GM23338 (cell line): ENCODE measurements at places on chromosomes 1 and 21.

GRCh38 chr21:16504766-16505165 lies 775.0 kb downstream of the USP25 start:
- no peak for DNase-seq

- no peak for DNase-seq
These were observed 288.5 kb upstream of the POU3F1 start for GRCh38 chr1:38334930-38335592.

DNA sequence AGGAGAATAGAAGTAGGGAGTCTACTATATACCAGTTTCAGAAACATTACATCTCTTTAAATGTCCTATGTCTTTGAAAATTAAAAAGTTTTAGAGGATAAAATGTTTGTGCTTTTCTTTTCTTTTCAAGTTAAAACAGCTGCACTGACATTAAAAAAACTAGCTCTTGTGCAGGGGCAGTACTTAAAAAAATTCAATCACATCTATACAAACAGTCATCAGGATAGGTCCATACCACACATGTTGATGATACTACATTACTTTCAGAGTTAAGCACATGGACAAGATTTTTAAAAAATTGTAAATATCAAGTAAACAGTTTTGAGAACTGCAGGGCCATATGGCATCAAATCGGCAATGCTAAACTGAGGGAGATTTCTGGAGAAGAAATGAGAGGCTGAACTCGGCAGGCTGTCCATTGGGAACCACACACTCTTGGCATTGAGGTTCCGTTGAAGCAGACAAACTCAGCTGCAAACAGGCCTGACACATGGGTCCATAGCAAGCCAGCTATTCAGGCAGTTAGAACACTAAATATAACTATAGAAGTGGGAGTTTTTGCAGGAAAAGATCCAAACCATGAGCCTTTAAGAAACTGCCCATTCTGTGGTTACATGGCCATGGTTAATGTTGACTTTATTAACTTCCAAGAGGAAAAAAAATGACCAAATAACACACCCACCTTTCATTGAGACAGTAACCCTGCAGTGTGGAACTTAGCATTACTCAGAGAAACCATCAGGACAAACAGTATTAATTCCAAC lies 84.5 kb upstream of the BCL10 start:
- no peak for DNase-seq

DNA sequence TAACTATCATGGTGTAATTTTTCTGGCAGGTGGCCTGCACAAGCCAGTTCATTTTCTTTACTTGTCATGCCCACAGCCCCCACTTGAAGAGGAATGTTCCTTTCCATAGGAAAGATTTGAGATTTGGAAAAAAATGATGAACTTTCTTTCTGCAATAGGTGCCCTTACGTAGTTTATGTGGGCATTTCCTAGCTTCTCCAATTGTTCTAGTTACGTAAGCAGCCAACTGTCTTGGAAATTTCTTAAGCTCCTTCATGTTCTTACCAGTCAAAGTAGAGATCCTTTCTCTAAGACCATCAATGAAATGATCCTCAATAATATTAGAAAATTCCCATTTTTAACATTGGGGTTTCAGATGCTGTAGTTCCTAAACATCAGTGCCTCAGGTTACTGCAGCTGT lies 109.5 kb upstream of the F3 start:
- DNase-seq = no peak

DNA sequence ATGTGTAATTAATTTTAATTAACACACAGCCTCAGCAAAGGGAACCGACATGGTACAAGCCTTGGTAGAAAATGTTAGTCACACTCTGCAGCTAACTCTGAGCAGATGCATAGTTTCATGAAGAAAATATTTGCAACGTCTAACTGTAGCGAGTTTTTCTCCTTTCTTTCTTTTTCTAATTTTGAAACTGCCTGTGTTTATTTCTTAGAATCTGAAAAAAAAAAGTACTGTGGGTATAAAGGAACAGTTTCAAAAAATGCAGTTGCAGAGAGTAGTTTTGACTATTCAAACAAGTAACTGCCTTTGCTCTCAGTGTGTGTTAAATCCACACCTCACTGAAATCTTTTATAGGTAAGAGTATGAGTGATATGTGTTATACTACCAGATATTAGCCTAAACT lies 149.9 kb upstream of the C1orf105 start:
- no peak for DNase-seq

DNA sequence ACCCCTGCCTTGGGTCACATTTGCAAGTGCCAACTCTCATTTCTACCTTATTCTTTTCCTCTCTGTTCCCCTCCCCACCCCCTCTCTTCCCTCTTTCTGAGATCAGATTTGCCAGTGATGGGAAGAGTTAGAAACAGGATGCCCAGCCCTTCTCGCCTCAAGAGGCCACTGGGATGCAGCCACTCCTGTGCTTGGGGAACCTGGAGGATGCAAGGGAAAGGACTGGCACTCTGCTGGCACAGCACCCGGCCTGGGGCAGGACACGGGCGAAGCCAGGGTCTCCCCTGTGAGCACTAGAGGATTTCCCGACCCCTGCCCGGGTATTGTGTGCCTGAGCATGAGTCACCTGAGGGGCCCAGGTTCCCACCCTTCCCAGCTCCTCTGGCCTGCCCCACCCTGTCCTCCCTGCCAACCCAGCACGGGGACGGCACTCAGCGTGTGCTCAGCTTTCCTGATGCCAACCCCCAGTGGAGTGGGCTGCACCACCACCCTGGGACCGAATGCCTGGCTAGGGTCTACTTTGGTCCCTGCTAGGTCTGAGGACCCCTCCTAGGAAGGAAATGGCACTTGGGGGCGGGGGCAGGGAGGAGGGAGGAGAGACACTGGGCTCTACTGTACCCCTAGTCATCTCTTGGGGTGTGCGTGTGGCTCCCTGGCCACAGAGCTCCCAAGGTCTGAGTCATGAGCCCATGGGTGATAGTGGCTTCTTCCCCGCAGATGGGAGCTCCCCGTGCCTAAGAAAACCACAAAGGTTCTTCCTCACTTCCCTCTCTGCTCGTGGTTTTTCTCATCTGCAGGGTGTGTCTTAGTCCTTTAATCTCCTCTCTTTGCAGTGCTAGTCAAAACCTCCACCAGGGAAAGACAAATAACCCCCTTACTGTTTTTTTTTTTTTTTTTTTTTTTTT lies 12.4 kb downstream of the LMNA start:
- DNase-seq = no peak

DNA sequence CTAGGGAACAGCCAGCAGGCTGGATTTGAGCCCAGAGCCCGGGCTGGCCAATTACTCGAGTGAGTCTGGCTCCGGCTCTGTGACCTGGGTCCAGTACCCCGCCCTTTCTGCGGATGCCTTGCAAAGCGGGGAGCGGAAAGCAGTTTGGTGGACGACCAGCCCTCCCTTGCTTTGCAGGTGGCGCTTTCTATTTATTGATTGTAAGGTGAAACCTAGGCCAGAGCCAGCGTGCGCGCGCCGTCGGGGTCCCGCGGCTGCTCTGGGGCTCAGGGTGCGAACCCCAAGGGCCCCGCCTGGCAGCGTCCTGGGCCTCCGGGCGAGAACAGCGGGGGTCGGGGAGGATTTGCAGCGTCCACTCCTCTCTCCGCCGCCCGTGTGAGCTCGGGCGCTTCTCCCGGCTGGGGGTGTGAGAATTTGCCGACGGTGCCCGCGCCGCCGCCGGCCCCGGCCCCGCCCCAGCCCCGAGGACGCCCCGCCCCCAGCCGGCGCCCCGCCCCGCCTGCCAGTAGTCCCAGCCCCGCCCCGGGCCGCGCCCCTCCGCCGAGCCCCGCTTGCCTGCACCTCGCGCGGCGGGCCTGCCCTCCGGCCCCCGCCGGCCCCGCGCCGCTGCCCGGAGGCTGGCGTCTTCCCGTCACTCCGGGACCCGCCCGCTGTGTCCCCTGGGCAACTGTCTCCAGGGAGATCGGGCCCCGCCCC lies 37.6 kb downstream of the PIK3CD start:
- DNase-seq = peak; percentile 94
